Activated T-helper 2 cell treated with anti-CD3 and anti-CD28 coated beads, Interferon-gamma antibody, Interleukin-2, Interleukin-4, amounts not matched to agents 10 μg/mL and 5 μg/mL and 100 μg/mL, durations not matched to agents 14 hours and 24 hours and 36 hours (primary cell): ENCODE measurements at places on chromosomes 6 and 20. TPM values are rescaled to one million over a fixed set of nuclear protein-coding genes. Genes with fewer than 3 reads are reported as not detected.

- H3K4me1 ChIP-seq: no peaks in the 10 kb centered on the region
- H3K27ac ChIP-seq: no peak overlapping the region
- H3K36me3 ChIP-seq: no peaks in the 10 kb centered on the region
- H3K4me3 ChIP-seq: no peak overlapping the region
- H3K27me3 ChIP-seq: peaks cover 13% of the 10 kb centered on the region
Observed at GRCh38 chr6:28758046-28758817, 165.6 kb downstream of the TRIM27 start.

GSTA2 gene
- not detected in 2 replicates for total RNA-seq

HUS1B gene
- 1.6 and 1.8 TPM in 2 replicates for total RNA-seq

WFDC12 gene
- not detected in 2 replicates for total RNA-seq

DNA sequence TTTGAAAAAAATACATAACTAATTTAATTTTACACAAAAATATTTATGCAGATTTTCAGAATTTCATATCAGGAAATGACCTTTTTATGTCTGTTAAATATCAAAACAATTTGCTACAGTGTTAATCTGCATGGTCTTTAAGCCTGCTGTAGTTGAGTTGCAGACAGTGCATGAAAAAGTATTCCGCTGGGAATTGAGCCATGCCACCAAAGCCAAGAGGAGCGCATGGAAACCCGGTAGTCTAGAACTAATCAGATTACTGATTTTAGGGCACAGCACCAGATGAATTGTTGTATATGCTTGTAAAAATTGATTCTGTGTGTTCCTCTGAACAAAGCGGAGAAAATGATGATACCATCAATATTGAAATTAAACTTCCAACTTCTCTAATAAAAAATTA, 34.3 kb upstream of the LAMP5 start:
- H3K27me3 ChIP-seq: no peaks in the 10 kb centered on the region
- H3K36me3 ChIP-seq: no peaks in the 10 kb centered on the region
- H3K27ac ChIP-seq: no peak overlapping the region
- H3K4me3 ChIP-seq: no peak overlapping the region

- H3K4me3 ChIP-seq: no peak overlapping the region
- H3K4me1 ChIP-seq: peaks cover 6% of the 10 kb centered on the region
- H3K36me3 ChIP-seq: no peaks in the 10 kb centered on the region
- DNase-seq: no peak
- no peak overlapping the region for H3K27ac ChIP-seq
Observed at GRCh38 chr20:10665791-10666190, 8.0 kb downstream of the JAG1 start.

DNA sequence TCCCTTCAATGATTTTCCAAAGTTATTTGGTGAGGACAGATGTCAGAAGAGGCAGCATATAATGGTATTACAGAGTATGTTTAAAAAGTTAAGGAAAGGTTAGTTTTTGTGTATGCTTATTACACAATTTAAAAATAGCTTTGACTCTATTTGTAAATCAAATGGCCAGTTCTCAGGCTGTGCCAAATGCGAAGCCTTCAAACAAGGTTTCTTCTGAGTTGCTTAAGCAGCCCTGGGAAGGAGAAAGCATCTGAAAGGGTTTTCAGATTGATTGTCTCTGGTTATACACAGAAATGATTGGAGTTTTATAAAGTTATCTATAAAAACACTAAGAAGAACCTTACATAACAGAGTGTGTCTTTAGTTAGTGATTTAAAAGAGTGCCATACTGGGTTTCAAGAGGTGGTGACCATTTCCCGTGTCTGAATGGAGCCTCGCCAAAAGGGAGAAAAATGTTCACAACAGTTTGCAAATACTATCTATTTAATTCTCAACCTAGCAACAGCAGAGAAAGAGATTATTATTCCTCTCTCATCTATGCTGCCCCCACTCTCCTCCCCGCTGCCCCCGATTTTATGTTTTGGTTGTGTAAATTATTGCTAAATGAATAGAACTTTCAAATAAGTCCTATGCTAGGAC, 16.7 kb downstream of the CD109 start:
- H3K27me3 ChIP-seq: no peaks in the 10 kb centered on the region
- DNase-seq: no peak
- no peak overlapping the region for H3K27ac ChIP-seq
- peaks cover 65% of the 10 kb centered on the region for H3K36me3 ChIP-seq

EGFL8 gene
- total RNA-seq: 9.5 and 11.5 TPM in 2 replicates

DNA sequence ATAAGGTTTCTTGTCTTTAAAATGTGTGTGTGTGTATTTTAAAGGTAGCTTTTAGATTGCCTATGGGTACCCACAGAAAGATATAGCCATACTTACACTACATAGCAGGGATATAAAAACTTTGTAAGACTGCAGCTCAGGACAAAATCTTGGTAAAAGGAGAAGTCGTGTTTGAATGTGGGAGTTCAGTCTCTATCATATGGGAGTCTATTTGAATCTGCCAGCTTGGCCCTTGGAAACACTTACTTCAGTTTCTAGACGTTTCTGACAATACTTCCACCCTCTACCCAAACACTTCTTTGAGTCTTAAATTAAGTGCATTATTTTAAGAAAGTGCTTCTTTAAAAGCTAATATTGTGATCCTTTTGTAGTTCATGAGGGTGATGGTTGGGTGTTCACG, 155.7 kb downstream of the CARMIL1 start:
- no peak overlapping the region for H3K27ac ChIP-seq
- no peak for DNase-seq
- no peaks in the 10 kb centered on the region for H3K36me3 ChIP-seq
- no peak overlapping the region for H3K4me3 ChIP-seq
- no peaks in the 10 kb centered on the region for H3K27me3 ChIP-seq

GRM1 gene
- not detected in 2 replicates for total RNA-seq

- no peak overlapping the region for H3K4me3 ChIP-seq
- no peaks in the 10 kb centered on the region for H3K4me1 ChIP-seq
- no peak overlapping the region for H3K27ac ChIP-seq
- peaks cover 32% of the 10 kb centered on the region for H3K27me3 ChIP-seq
- H3K36me3 ChIP-seq: no peaks in the 10 kb centered on the region
Observed at GRCh38 chr6:53375847-53376246, 27.1 kb upstream of the ELOVL5 start.

NEU1 gene
- 21.3 and 21.6 TPM in 2 replicates for total RNA-seq

- H3K4me3 ChIP-seq: no peak overlapping the region
- H3K4me1 ChIP-seq: no peaks in the 10 kb centered on the region
- H3K27me3 ChIP-seq: no peaks in the 10 kb centered on the region
- no peak for DNase-seq
- no peaks in the 10 kb centered on the region for H3K36me3 ChIP-seq
- no peak overlapping the region for H3K27ac ChIP-seq
Observed at GRCh38 chr6:162468326-162468725, 259.2 kb downstream of the PRKN start.

GRCh38 chr6:106529438-106529837, 99.9 kb downstream of the RTN4IP1 start:
- H3K27me3 ChIP-seq: no peaks in the 10 kb centered on the region
- H3K27ac ChIP-seq: peak overlapping the region; percentile 14
- peaks cover 66% of the 10 kb centered on the region for H3K4me1 ChIP-seq
- no peak overlapping the region for H3K4me3 ChIP-seq
- H3K36me3 ChIP-seq: peaks cover 89% of the 10 kb centered on the region
- DNase-seq: no peak

NQO2 gene
- total RNA-seq: 42.5 and 45.6 TPM in 2 replicates

SSTR4 gene
- total RNA-seq: not detected in 2 replicates

GRCh38 chr6:53300656-53301551, 47.8 kb downstream of the ELOVL5 start:
- no peak for DNase-seq
- no peak overlapping the region for H3K4me3 ChIP-seq
- H3K27me3 ChIP-seq: no peaks in the 10 kb centered on the region
- H3K27ac ChIP-seq: peak overlapping the region; percentile 12
- H3K36me3 ChIP-seq: peaks cover 17% of the 10 kb centered on the region
- H3K4me1 ChIP-seq: peaks cover 69% of the 10 kb centered on the region

DNA sequence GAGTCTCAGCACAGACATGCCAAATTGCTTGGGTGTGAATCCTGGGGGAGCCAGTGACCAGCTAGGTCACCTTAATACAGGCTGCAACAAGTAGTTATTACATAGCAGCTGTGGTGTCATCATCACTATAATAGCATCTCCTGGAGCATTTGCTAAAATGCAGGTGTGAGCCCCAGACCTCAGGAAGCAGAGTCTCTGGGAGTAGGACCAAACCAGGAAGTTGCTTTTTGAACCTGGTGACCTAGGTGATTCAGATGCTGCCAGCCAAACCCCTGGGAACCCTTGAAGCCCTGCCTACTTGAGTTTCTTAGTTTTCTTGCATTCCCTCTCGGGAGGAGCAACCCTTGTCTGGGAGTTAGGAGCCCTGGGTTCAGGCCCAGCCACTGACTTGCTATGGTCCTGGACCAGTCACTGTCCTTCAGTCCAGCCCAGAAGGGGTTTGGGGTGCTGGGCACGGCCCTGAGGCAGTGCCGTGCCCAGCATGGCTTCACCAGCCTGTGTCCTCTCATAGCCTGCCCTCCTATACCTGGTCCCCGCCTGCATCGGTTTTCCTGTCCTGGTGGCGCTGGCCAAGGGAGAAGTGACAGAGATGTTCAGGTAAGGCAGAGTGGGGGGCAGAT, 39.3 kb upstream of the ID1 start:
- no peak for DNase-seq
- H3K4me1 ChIP-seq: peaks cover 5% of the 10 kb centered on the region
- no peak overlapping the region for H3K4me3 ChIP-seq
- H3K27ac ChIP-seq: no peak overlapping the region
- H3K27me3 ChIP-seq: no peaks in the 10 kb centered on the region
- H3K36me3 ChIP-seq: peaks cover 66% of the 10 kb centered on the region

DNA sequence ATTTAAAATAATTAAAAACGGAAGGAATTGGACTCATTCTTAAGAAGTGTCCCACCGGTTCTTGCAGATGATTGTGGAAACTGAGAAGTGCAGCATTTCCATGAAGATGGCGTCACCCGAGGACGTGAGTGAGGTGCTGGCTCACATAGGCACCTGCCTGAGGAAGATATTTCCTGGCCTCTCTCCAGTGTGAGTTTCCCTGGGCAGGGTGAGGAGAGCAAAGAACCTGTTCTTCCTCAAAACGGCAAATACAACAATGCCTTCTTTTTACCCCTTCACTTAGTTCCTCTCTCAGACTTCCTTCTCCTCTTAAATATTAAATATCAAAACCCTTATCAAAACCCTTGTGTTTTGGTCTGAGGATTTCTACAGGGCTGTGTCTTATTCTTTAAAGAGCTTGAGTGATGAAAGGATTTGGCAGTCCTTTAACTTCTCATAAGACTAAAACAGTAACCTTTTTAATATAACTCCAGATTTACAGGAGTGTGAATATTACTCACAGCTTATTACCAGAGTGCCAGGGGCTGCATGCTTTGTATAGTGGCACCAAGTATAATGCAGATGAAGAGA, 156.3 kb downstream of the CARMIL1 start:
- no peaks in the 10 kb centered on the region for H3K27me3 ChIP-seq
- no peaks in the 10 kb centered on the region for H3K4me1 ChIP-seq
- H3K27ac ChIP-seq: no peak overlapping the region
- H3K4me3 ChIP-seq: no peak overlapping the region
- DNase-seq: no peak
- no peaks in the 10 kb centered on the region for H3K36me3 ChIP-seq

ZFAND3 gene
- total RNA-seq: 30.8 and 34.3 TPM in 2 replicates

DNA sequence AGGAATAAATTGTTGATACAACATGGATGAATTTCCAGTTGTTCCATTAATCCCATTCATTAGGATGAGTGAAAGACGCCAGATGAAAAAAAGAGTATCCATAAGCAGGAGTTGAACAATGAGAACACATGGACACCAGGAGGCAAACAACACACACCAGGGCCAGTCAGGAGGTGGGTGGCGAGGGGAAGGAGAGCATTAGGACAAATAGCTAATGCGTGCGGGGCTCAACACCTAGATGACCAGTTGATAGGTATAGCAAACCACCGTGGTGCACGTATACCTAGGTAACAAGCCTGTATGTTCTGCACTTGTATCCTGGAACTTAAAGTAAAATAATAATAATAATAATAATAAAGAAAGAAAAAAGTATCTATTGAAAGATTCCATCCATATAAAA, 11.1 kb downstream of the PCED1A start:
- H3K36me3 ChIP-seq: no peaks in the 10 kb centered on the region
- H3K4me1 ChIP-seq: peaks cover 20% of the 10 kb centered on the region
- H3K27ac ChIP-seq: no peak overlapping the region

GRCh38 chr20:17655865-17656479, 26.1 kb downstream of the RRBP1 start:
- no peak overlapping the region for H3K27ac ChIP-seq
- no peak overlapping the region for H3K4me3 ChIP-seq
- peaks cover 44% of the 10 kb centered on the region for H3K36me3 ChIP-seq

GRCh38 chr6:139597771-139598755, 223.6 kb upstream of the CITED2 start:
- peaks cover 1% of the 10 kb centered on the region for H3K27me3 ChIP-seq
- no peak for DNase-seq
- peaks cover 5% of the 10 kb centered on the region for H3K4me1 ChIP-seq
- H3K27ac ChIP-seq: no peak overlapping the region
- H3K4me3 ChIP-seq: no peak overlapping the region
- no peaks in the 10 kb centered on the region for H3K36me3 ChIP-seq

FAXC gene
- 0.25 TPM in 1 of 2 replicates, not detected in the other for total RNA-seq

GRCh38 chr20:46018112-46018511, 9.4 kb downstream of the MMP9 start:
- no peaks in the 10 kb centered on the region for H3K36me3 ChIP-seq
- DNase-seq: no peak
- peaks cover 21% of the 10 kb centered on the region for H3K4me1 ChIP-seq
- no peak overlapping the region for H3K27ac ChIP-seq

GRCh38 chr20:57553376-57554018, 7.4 kb upstream of the PCK1 start:
- H3K27ac ChIP-seq: no peak overlapping the region
- no peaks in the 10 kb centered on the region for H3K36me3 ChIP-seq
- peaks cover 3% of the 10 kb centered on the region for H3K27me3 ChIP-seq
- H3K4me3 ChIP-seq: no peak overlapping the region
- H3K4me1 ChIP-seq: no peaks in the 10 kb centered on the region

GRCh38 chr6:98974309-98974708, 26.6 kb upstream of the FBXL4 start:
- peaks cover 1% of the 10 kb centered on the region for H3K4me1 ChIP-seq
- H3K4me3 ChIP-seq: no peak overlapping the region
- no peak for DNase-seq

GRCh38 chr20:46488451-46488850, 24.9 kb downstream of the ZNF334 start:
- H3K4me3 ChIP-seq: no peak overlapping the region
- H3K27me3 ChIP-seq: peaks cover 42% of the 10 kb centered on the region
- H3K4me1 ChIP-seq: no peaks in the 10 kb centered on the region
- DNase-seq: no peak
- no peak overlapping the region for H3K27ac ChIP-seq

DNA sequence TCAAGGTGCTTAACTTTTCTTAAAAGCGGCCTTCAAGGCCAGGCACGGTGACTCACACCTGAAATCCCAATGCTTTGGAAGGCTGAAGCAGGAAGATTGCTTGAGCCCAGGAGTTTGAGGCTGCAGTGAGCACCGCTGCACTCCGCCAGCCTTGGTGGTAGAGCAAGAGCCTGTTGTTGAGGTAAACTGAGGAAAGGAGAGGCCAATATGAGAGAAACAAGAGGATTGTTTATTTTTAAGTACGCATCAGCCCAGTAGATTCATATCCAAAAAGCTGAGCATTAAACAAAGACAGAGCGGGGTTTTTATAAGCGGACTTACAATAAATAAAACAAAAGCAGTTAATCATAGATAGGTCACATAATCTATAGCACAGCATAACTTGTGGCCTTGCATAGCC, 15.0 kb upstream of the GMPR start:
- DNase-seq: no peak
- H3K4me3 ChIP-seq: no peak overlapping the region
- H3K36me3 ChIP-seq: no peaks in the 10 kb centered on the region
- peaks cover 11% of the 10 kb centered on the region for H3K27me3 ChIP-seq
